ENCODE measurements at places on chromosomes 12 and 14. TPM values are rescaled to one million over a fixed set of nuclear protein-coding genes. Genes with fewer than 3 reads are reported as not detected.

DNA sequence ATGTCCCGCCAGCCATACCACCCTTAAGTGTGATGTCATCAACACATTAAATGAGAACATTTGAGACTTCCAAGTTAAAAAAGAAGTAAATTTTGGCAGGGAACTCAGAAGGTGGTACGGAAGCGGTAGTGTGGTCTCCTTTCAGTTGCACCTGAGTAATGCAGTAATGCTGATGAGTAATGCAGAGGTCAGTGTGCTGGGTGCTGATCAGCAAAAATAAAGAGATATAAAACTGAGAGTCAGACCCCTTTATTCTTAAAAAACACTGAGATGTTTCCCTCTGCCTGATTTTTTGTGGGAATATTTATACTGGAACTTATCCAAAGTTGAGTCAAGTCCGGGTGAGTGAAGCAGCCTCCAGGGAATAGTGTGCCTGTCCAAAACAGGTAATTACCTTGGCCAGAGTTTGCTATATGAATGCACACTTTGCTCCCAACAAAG lies 370.6 kb upstream of the PRICKLE1 start:
- DNase-seq, result peak; percentile 67

Gene MYRFL
- total RNA-seq, result not detected

- DNase-seq, result no peak
These were observed 13.8 kb downstream of the PUS7L start for GRCh38 chr12:43744826-43745225.

- DNase-seq, result no peak
These were observed 7.9 kb upstream of the ASIC1 start for GRCh38 chr12:50049254-50050118.

Gene ASB2
- not detected for total RNA-seq

GRCh38 chr14:33564774-33565630 lies 385.9 kb downstream of the EGLN3 start:
- DNase-seq, result peak; percentile 84

DNA sequence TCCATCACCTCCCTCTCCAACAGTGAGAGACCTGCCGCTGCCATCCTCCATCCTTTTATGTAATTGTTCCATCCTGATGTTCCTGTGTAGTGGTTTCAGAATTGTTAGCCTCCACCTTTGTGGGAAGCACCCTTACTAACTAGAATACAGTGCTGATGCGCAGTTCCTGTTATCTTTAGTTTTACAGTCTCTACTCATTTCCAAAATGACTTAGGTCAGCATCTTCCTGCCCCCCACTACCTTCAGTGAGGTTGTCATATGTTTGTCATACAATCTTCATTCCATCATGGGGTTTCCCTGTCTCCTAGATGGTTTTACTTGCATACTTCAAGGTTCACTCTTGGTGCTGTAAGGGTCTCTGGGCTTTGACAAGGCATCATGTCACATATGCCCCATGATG lies 69.8 kb downstream of the EML1 start:
- DNase-seq, result no peak

DNA sequence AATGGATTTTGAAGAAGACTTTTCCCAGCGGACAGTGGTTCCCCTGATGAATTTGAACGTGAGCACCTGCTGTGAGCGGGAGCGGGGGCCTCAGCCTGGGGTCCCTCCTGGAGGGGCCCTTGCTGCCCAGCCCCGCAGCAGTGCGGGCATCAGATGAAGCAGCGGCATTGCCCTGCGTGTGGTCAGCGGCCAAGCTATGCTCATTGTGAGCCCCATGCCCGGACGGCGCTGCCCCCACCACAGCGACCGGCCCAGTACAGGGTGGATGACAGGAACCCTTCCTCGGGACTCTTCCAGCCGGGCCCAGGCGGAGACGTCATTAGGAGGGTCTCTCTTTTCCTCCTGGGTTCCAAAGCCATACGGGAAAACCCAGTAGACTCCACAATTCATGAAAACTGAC lies 3.5 kb downstream of the LRCOL1 start:
- no peak for DNase-seq

- DNase-seq, result no peak
These were observed 2.6 kb upstream of the JAG2 start for GRCh38 chr14:105171004-105171673.

DNA sequence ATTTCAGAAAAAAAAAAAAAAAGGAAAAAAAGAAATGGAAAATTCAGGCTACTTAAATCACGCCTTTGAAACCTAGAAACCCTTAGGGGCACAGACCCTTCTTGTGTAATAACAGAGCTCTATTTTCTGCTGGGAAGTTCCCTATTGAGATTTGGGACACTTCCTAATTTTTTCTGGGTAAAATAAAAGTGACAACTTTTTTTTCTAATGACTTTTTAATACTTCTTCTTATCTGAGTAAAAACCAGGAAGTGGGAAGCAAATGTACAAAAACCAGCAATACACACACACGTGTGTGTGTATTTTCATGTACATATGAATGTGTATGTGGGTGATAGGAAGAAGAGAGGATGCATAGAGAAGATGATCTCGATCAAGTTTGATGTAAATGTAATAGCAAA lies 35.8 kb downstream of the ETV6 start:
- DNase-seq, result no peak

DNA sequence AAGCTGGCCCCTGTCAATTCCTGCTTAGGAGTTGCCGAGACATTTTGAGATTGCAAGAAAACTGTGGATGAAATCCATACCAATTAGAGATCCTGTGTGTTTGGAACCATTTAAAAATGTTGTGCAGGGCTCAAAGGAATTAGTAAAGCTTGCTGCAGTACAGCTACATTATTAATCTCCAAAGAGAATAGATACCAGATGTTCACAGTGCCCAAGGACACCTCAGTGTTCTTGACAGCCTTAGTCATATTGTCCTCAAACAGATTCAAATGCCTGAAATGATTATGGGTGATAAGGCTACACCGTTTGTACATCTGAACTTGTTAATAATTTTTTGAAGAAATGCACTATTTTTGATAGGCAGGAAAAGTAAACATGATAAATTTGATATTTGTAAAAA lies 164.6 kb downstream of the MSRB3 start:
- no peak for DNase-seq

- no peak for DNase-seq
These were observed 18.2 kb downstream of the ERP29 start for GRCh38 chr12:112031472-112031871.

Gene ETFBKMT
- total RNA-seq, result 2.6 TPM

Gene ARHGAP9
- 0.79 TPM for total RNA-seq

DNA sequence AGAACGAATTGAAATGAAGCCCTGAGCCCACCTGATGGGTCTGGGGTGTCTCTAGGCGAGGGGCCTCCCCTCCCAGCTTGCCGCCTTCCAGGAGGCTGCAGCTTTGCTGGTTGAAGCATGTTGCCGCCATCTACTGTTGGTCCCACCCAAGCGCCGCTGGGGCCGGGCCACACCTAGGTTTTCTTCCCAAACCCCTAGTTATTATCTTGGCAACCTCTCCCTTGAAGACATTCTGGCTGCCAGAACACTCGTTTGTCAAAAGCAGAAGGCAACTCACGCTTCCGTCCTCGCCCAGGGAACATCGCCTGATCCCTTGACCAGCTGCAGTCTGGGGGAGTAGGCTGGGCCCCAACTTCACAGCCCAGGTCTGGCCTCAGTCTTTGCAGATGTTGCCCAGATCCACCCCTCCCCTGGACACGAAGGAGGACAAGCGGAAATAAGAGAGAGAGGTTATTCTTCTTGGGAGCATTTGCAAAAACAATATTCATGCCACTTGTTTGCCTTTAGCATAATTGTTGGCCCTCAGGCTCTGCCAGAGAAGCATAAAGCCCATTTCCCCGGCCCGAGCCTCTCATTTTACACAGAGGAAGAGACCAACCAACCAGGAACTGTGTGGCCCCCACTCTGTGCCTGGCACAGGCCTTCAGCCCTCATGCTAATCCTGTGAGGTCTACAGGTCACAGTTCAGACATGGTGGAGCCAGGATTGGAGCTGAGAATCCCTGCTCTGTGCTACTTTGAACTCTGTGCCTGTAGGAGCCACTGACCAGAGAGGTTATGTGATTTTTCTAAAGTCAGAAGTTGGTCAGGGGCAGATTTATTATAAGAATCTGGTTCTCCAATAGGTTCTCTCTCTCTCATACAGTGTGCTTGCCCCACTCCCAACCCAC lies 6.8 kb downstream of the EMP1 start:
- no peak for DNase-seq

Gene FBLN5
- total RNA-seq, result 8.6 TPM

DNA sequence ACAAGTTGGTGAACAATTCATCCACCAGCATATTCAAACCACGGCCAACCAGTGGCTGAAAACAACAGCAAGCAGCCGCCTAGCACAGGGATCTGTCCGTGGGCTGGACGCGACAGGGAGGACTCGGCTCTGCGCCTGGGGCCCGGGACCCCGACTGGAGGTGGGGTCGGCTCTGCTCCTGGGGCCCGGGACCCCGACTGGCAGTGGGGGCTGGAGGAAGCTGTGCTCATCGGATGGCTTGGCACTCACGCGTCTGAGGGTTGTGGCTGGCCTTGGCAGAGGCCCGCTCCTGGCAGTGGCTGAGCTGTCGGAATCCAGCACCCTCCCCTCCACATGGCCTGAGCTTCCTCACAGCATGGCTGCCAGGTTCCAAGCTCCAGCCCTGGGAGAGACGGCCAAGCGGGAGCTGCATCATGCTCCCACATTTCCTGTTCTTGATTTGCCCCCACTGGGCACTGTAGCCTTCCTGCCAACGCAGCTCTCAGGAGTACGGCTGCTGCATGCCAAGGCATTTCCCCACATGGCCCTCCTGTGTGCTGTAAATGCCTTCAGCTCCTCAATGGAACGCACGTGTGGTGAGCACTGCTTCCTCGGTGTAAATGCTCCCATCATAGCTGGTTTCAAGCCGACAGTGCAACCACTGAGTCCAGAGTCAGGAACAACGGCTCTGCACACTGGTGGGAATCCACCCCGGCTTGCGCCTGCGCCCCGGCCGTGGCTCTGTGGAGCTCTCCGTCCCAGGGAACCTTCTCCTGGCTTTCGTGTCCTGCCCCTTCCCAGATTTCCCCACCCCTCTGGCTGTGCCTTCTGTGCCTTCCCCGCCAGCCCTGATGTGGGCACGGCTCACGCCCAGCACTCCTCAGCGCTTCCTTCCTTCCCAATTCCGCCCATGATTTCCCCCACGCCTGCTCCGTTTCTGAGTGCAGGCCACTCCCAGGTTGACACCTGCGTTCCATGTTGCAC lies 7.3 kb upstream of the GALNT9 start:
- DNase-seq, result no peak

- DNase-seq, result peak; percentile 5
These were observed 40.9 kb upstream of the STXBP6 start for GRCh38 chr14:25090716-25091454.

DNA sequence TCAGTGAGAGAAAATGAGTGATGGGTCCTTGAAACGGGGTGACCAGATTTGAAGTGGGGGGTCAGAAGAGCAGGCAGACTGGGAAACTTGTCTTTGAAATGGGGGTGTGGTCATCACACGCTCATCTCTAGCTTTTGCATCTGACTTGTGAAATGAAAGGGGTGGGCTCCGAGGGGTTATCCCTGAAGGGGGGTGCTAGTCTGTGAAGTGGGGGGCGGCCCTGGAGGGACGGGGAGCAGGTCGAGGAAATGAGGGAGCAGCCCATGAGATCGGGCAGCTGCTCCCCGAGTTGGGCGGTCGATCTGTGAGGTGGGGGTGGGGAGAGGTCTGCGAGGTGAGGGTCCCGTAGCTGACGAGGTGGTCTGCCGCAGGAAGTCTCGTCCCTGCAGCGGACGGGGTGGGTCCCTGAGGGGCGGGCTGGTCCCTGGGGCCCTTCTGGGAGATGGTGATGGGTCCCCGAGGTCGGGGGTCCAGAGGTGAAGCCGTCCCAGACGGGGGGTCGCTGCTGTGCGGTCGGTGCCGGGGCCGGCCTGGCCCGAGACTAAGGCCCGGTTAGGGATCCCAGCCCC lies 542 bp downstream of the PXN start:
- DNase-seq, result no peak

GRCh38 chr12:114011711-114012110 lies 45.6 kb upstream of the RBM19 start:
- DNase-seq, result no peak

GRCh38 chr14:22838631-22839041 lies 2.3 kb downstream of the MMP14 start:
- no peak for DNase-seq

Gene ACSS3
- not detected for total RNA-seq

- DNase-seq, result no peak
These were observed 152.0 kb downstream of the BCAT1 start for GRCh38 chr12:24796876-24797275.

DNA sequence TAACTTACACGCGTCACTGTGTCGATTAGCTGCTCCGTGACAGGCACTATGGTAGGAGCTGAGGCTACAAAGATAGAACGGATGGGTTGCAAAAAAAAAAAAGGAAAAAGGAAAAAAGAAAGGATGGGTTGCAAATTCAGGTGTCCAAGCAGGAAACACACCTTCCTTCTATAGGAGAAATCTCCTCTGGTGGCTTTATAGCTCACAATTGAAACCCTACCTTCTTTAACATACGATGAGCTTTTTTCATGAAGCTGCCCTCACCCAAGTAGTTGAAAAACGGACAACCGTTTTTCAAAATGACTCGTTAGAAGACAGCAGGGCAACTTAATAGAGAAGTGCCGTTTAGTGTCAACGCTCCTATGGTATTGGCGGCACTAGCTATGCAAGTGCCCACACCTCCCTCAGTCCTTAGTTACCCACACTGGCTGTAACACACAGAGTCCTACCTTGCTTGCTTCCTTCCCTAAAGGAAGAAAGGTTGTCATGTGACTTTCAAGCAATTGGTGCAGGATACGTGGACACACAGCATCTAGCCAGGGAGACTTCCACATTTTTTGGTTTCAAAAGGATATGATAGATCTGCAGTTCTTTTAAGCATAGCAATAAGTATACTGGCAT lies 682 bp upstream of the TRIP11 start:
- DNase-seq, result peak; percentile 11

Gene ABHD12B
- not detected for total RNA-seq

GRCh38 chr14:64948612-64949210 lies 6.2 kb upstream of the GPX2 start:
- no peak for DNase-seq

- no peak for DNase-seq
These were observed 193.0 kb upstream of the RTL1 start for GRCh38 chr14:101096551-101096950.

DNA sequence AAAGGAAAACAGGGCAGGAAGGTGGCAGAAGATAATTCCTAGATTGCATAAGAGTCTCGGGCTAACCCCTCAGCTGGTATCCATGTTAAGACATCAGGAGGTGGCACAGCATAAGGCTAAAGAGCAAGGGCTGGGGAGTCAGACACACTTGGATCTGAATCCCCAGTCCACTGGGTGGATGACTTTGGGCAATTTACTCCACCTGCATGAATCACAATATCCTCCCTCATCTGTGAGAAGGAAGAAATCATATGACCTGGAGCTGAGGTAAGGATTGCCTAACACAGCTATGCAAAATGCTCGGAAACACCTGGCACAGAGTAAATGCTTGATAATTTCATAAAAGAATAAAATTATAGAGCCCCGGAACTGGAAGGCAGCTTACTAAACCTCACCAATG lies 217.9 kb downstream of the PIK3C2G start:
- DNase-seq, result no peak

GRCh38 chr12:72790273-72790672 lies 518.1 kb downstream of the TRHDE start:
- peak; percentile 60 for DNase-seq

Gene OR6C2
- not detected for total RNA-seq
